ENCODE measurements at places on chromosomes 13 and 19.

DNA sequence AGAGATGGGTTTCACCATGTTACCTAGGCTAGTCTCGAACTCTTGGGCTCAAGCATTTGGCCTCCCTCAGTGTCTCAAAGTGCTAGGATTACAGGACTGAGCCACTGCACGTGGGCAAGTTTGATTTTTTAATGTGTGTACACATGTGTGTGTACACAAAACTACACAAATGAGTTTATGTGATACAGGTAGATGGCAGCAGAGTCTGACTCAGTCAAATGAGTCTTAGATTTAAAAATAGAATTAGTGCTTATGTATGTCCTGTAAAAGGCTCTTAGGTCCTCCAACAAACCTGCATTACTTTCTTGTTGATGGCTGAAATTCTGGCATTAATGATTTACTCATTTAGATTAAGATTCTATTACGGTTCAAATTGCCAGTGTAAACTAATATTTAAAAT is 293.7 kb downstream of the PCDH17 start:
- DNase-seq: no peak

GRCh38 chr19:5621311-5621944 is 1.1 kb downstream of the SAFB2 start:
- no peak for DNase-seq

- no peak for DNase-seq
Measured at GRCh38 chr13:55439450-55439849, 1701.3 kb upstream of the PRR20A start.

GRCh38 chr13:30616927-30617314 is 799 bp upstream of the USPL1 start:
- peak; percentile 40 for DNase-seq

DNA sequence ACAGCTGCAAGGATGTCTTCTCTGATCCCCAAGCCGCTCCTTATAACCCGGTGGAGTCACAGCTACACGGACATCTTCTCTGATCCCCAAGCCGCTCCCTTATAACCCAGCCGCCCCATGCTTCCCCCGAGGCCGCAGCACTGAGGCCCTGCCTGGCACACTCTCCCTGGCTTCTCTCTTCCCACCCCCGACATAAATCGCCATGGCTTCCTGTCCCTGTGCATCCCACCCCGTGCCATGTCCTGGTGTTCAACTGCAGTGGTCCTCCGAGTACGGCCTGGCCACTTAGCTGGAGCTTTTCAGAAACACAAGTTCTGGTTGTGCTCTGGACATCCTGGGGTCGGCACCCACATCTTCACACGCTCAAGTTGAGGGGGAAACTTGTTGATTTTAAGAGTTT is 60.4 kb downstream of the RASA3 start:
- no peak for DNase-seq

DNA sequence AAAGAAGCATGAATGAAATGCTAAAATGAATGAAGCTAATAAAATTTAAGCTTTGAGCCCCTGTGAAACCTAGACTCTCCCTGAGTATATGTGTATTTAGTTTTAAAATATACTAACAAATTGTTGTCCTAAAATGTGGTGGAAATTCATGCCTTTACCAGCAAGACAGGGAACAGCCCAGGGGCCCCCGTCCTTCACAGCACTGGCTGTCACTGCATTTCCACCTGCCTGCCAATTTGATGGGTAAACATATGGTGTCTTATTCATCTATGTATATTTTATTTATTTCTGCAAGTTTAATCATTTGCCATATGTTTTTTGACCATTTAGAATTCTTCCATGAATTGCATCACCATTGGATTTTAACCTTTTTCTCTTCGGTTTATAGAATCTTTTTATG is 463.7 kb upstream of the NBEA start:
- DNase-seq: no peak
